ENCODE measurements at places on chromosomes 13 and 19.

- H3K4me3 ChIP-seq: no peak overlapping the region
- no peak overlapping the region for H3K27ac ChIP-seq
- H3K27me3 ChIP-seq: no peaks in the 10 kb centered on the region
- no peaks in the 10 kb centered on the region for H3K36me3 ChIP-seq
- no peak for DNase-seq
These were observed 103.9 kb downstream of the GGACT start for GRCh38 chr13:100484702-100485101.

DNA sequence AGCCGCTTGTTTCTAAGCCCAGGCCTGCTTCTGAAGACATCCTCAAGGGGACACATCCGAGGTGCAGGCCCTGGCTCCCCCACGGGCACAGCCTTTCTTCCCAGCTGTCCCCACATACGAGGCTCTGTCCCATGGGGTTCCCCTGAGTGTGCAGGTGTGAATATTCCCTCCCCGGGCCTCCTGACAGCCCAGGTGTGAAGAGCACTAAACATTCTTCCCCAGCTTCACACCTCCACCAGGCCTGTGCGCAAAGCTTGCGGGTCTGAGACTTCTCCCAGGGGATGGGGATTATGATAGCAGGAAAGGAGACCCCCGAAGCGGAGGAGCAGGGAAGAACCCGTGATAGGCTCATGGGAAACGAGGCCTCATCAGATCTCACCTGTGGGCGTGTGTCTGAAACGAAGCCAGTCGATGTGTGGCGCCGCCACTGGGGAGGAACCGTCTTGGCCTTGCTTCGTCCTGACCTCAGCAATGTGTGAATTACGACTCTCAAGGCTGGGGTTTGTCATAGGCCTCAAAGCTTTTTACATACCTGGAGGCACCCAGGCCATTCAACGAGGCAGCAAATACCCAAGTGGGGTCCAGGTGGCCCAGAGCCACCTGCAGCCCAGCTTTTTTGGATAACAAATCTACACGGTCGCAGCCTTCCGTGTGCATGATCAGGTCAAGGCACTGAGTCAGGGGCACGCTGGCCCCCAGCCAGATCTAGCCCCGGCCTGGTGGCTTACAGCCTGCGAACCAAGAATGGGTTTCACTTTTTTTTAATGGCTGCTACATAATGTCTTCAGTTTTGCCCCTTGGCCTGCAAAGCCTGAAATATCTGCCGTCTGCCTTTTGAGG lies 134.3 kb downstream of the STK24 start:
- peaks cover 44% of the 10 kb centered on the region for H3K36me3 ChIP-seq
- no peak overlapping the region for H3K4me3 ChIP-seq
- DNase-seq: peak; percentile 73
- H3K27me3 ChIP-seq: no peaks in the 10 kb centered on the region

- no peaks in the 10 kb centered on the region for H3K27me3 ChIP-seq
- no peak overlapping the region for H3K27ac ChIP-seq
- no peak overlapping the region for H3K4me3 ChIP-seq
- no peak for DNase-seq
- H3K4me1 ChIP-seq: no peaks in the 10 kb centered on the region
These were observed 24.4 kb downstream of the SPATA13 start for GRCh38 chr13:24184882-24185281.

DNA sequence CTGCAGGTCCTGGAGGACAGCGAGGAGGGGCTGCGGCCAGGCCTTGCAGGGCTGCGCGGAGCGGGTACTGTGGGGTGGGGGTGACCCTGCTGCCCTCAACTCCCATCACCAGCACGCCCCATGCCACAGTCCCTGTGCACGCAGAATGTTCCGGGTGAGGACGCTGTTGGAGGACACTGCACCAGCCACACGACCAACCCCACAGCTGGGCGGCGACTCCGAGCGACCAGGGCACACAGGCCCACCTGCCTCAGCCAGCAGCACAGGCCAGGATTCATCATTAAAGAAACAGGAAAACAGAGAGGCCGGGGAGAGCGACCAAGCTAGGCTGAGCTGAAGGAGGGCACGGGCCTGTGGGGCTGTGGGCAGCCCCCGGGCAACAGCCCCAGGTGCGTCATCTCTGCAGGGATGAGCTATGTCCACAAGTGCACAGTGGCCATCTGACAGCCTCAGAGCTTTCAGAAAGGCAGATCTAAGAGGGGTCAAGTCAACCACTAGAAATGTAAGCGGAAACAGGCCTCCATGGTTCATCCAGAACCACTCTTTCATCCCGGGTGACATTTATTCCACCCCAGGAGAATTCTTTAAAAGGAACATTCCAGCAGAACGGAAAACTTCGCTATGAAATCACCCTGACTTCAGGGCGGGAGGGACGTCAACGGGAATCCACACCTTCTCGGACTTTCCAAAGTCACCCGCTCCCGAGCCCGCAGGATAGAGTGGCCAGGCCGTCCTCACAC lies 1.5 kb downstream of the GAS6 start:
- H3K27me3 ChIP-seq: no peaks in the 10 kb centered on the region
- H3K27ac ChIP-seq: peak overlapping the region; percentile 63
- H3K4me1 ChIP-seq: peaks cover 34% of the 10 kb centered on the region
- H3K36me3 ChIP-seq: peaks cover 36% of the 10 kb centered on the region
- DNase-seq: peak; percentile 89

DNA sequence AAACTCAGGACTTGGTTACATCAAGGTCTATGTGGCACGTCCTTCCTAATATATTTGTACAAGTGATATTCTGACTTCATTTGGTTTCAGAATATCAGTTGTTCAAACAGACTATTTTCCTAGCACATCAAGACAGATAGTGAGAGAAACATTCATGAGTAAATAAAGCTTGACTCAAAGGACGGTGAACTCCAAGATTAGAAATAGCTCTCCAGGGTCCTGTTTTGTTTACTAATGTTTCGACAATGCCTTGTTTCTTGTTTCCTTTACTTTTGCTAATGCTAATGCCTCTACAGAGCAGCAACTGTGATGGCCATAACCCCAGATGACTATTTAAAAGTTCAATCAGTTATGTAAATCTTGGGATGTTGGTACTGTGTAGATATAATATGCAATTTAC lies 313.9 kb downstream of the KLF12 start:
- H3K27me3 ChIP-seq: no peaks in the 10 kb centered on the region
- peaks cover 4% of the 10 kb centered on the region for H3K36me3 ChIP-seq
- H3K27ac ChIP-seq: no peak overlapping the region

GRCh38 chr19:8571006-8571411 lies 6.2 kb downstream of the MYO1F start:
- peaks cover 22% of the 10 kb centered on the region for H3K4me1 ChIP-seq
- peak; percentile 92 for DNase-seq
- H3K27ac ChIP-seq: no peak overlapping the region
- no peaks in the 10 kb centered on the region for H3K27me3 ChIP-seq

- H3K4me1 ChIP-seq: no peaks in the 10 kb centered on the region
- no peaks in the 10 kb centered on the region for H3K27me3 ChIP-seq
- no peak overlapping the region for H3K4me3 ChIP-seq
- H3K36me3 ChIP-seq: no peaks in the 10 kb centered on the region
- peak; percentile 52 for DNase-seq
These were observed 16.0 kb downstream of the FSD1 start for GRCh38 chr19:4320419-4320818.

All from osteoblast (primary cell).